ENCODE measurements at places on chromosomes 5 and 9. TPM values are rescaled to one million over a fixed set of nuclear protein-coding genes. Genes with fewer than 3 reads are reported as not detected.

ANKRD34B gene
- polyA plus RNA-seq: not detected

- no peak overlapping the region for H3K4me3 ChIP-seq
- peaks cover under 1% of the 10 kb centered on the region for H3K27me3 ChIP-seq
- no peaks in the 10 kb centered on the region for H3K4me1 ChIP-seq
- no peaks in the 10 kb centered on the region for H3K36me3 ChIP-seq
Measured at GRCh38 chr5:6872441-6873160, 159.4 kb downstream of the TENT4A start.

SLC4A9 gene
- not detected for polyA plus RNA-seq

CDC25C gene
- polyA plus RNA-seq: 0.57 TPM

DNA sequence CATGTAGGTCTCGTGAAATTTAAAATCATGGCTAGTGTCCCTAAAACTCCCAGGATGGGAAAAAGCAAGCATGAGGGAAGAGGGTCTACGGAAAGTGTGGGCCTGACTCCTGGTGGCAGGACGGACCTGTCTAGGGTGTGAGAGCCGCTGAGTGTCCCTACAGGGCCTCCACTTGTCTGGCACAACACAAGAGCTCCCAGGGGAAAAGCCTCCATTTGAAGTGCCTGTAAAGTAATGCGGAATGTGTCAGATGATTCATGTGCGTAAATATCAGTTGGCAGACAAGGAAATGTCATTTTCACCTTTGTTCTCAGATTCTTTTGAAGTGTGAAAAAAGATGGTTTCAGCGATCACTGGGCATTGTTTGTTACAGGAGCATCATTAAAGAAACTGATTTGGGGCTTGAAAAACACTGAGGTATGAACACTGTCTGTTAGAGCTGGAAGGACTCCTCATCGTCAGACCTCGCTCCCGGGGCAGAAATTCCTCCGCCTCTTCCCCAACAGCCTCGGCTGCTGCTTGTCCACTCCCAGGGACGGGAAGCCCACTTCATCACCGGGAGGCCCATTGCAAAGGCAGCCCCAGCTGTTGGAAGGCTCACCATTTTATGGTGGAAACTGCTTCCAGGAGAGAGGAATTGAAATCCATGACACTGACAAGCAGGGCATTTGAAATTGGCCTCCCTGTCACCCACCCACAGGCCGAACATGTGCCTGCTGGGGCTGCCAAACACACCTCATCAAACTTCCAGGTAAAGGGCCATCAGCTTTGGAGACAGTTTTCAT lies 240.8 kb downstream of the FSTL4 start:
- DNase-seq: no peak
- no peak overlapping the region for H3K27ac ChIP-seq

MLANA gene
- 0.27 TPM for polyA plus RNA-seq

DNA sequence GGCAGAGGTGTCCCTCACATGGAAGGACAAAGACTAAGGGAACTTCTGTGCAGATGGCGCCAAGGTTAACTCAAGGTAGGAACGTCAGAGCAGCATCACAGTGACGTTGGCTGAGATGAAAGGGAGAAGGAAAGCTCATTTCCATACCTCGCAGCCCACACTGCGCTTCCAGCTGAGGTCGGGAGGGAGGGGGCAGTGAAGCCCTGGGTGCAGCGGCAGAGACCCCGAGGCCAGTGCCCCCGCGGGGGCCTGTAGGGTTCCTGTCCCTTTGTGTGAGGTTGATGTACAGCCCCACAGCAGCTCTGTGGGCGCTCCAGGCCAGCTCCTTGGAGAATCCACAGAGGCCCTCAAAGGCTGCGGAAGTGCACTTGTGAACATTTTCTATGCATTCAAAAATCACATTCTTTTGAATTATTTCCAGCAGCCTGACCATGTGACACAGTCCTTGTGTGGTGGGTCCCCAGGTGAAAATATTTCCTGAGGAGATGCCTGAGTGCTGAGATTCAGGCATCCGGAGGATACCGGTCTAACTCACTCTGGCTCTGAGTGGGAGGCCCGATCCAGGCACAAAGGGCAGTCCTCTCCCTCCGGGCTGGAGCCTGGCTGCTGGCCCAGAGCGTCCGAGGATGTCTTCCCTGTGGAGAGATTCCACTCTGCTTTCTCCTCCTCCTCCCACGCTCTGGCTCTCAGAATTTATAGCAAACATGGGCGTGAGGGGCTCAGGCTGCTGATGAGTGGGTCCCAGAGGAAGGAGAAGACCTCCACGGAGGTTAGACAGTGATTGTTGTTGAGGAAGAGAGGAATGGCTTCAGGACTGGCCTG lies 150.7 kb downstream of the ICE1 start:
- no peak overlapping the region for H3K4me3 ChIP-seq
- H3K36me3 ChIP-seq: no peaks in the 10 kb centered on the region
- DNase-seq: no peak
- H3K4me1 ChIP-seq: no peaks in the 10 kb centered on the region
- no peak overlapping the region for H3K27ac ChIP-seq

GRCh38 chr9:7325995-7326394 lies 473.6 kb downstream of the DMAC1 start:
- peaks cover 4% of the 10 kb centered on the region for H3K36me3 ChIP-seq
- no peak overlapping the region for H3K4me3 ChIP-seq
- H3K27me3 ChIP-seq: peaks cover 3% of the 10 kb centered on the region
- no peak for DNase-seq
- no peak overlapping the region for H3K27ac ChIP-seq
- no peaks in the 10 kb centered on the region for H3K4me1 ChIP-seq

DNA sequence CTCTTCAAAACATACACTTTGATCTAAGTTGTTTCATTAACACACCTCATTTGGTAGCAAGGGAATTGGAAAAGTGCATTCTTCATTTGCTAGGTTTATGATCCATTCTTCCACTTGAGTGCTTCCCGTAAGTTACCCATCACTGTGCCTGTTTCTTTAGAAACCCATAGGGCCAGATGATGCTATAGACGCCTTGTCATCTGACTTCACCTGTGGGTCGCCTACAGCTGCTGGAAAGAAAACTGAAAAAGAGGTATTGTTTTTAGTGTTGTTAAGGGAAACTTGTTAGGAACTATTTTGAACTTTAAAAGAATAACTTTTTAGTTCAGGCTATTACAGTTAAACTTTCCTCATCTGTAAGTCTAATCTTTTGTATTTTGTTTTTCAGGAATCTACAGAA lies 66.6 kb downstream of the ERAP1 start:
- peaks cover 2% of the 10 kb centered on the region for H3K27me3 ChIP-seq
- peaks cover 38% of the 10 kb centered on the region for H3K36me3 ChIP-seq
- H3K4me3 ChIP-seq: no peak overlapping the region
- peak overlapping the region; percentile 16 for H3K27ac ChIP-seq
- DNase-seq: no peak
- H3K4me1 ChIP-seq: peaks cover 4% of the 10 kb centered on the region

DNA sequence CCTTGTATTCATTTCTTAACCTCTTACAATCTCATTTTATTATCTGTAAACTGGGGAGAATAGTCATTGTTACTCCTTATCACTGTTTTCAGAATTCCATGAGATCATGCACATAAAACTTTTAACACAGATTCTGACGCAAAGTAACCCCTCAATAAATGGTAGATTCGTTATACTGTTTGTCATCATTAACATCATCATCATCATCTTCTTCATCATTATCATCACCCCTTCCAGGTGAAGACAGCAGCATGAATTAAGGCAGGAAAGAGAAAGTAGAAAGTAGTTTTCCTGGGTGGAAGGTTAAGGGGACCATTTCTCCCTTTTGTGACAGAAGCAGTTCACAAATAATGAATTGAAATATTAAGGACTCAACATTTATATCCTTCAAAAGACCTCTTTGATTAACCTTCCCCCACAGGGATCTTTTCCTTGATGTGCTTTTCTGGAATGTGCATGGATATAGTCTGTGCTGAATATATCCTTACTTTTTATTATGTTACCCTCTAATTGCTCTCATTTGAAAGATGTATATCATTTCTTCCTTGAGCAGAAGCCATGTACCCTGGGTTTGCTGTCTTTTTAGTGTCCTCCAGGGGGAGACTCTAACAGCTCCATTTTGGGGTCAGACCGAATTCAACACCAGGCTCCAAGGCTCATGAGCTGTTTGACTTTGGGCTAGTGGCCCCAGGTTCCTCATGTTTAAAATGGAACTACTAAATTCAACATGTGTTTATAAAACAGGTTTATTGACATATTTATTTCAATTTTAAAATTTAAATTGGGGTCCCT lies 1029.9 kb upstream of the WWC1 start:
- H3K27me3 ChIP-seq: no peaks in the 10 kb centered on the region
- no peak for DNase-seq
- no peak overlapping the region for H3K4me3 ChIP-seq
- H3K36me3 ChIP-seq: no peaks in the 10 kb centered on the region

- no peak for DNase-seq
- H3K4me3 ChIP-seq: no peak overlapping the region
- no peak overlapping the region for H3K27ac ChIP-seq
- H3K27me3 ChIP-seq: no peaks in the 10 kb centered on the region
- H3K4me1 ChIP-seq: no peaks in the 10 kb centered on the region
Measured at GRCh38 chr5:80926979-80927656, 33.0 kb upstream of the RASGRF2 start.

GRCh38 chr9:136634904-136635303 lies 27.8 kb upstream of the EGFL7 start:
- no peak overlapping the region for H3K4me3 ChIP-seq
- no peak overlapping the region for H3K27ac ChIP-seq
- H3K4me1 ChIP-seq: no peaks in the 10 kb centered on the region
- H3K27me3 ChIP-seq: peaks cover 5% of the 10 kb centered on the region
- DNase-seq: no peak

SUSD1 gene
- polyA plus RNA-seq: 32.3 TPM

CCDC192 gene
- polyA plus RNA-seq: not detected

DNA sequence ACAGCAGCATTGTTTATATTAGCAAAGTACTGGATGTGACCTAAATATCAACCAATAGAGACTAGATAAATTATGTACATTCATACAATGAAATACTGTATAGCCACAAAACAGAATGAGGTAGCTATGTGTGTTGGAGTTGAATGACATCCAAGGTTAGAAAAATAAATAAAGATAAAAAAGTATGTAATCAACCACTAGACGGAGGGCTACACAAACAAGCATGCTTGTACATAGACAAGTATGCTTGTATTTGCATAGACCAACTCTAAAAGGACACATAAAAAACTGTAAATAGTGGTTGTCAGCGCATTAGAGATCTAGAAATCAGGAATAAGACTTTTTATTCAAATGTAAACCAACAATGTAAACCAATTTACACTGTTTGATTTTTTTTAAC lies 3.0 kb downstream of the FEM1C start:
- H3K4me3 ChIP-seq: peak overlapping the region; percentile 30
- no peaks in the 10 kb centered on the region for H3K27me3 ChIP-seq
- no peak overlapping the region for H3K27ac ChIP-seq
- peaks cover 75% of the 10 kb centered on the region for H3K4me1 ChIP-seq
- no peak for DNase-seq

DNA sequence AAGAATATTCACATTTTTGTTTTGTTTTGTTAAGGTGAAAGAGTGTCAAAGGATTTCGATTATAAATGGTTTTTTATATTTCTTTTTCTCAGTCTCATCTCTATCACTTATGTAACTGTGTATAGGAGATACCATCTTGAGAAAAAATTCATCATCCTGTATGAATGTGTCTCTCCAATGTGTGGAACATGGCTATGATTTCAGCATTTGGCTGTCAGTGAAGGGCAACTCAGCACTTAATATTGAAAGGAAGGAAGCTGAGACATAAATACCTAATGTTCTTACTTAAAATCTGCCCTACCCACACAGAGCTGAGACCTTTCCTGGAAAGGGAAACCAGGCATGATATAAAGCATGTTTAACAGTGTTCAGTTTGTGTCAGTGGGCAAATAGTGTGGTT lies 474.2 kb upstream of the RIOK2 start:
- DNase-seq: no peak
- H3K27me3 ChIP-seq: no peaks in the 10 kb centered on the region
- no peaks in the 10 kb centered on the region for H3K4me1 ChIP-seq
- H3K27ac ChIP-seq: no peak overlapping the region

- H3K4me1 ChIP-seq: no peaks in the 10 kb centered on the region
- no peak overlapping the region for H3K27ac ChIP-seq
- no peak for DNase-seq
- no peak overlapping the region for H3K4me3 ChIP-seq
- H3K36me3 ChIP-seq: no peaks in the 10 kb centered on the region
Measured at GRCh38 chr5:3320317-3320875, 275.2 kb upstream of the IRX1 start.

DNA sequence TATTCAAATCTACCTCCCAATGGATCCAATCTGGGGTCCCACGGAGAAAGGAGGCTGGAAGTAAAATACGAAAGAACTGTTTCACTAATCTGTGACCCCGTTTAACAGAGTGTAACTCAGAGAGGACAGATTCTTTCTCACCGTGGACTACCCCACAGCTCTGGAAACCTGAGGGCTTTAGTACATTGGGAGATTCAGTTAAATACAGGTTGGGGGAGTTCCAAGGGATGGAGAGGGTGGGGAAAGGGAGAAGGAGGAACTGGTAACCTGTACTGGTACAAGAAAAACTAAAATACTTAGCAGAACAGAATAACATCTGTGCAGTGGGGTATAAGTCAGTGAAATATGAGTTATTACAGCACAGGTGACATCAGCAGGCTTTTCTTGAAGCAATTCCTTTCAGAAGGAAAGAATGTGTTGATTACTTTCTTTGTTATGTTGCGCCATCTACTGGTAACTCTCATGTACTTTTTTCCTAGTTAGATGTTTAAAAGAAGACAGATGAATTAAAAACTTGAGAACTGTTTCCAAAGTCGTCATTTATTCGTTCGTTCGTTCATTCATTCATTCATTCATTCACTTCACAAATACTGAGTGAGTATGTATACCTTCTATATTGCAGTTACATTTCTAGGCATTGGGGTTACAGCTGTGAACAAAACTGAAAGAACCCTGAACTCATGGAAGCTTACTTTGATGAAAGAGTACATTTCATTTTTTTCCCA lies 30.0 kb upstream of the STOM start:
- DNase-seq: peak; percentile 56
- no peaks in the 10 kb centered on the region for H3K4me1 ChIP-seq
- no peaks in the 10 kb centered on the region for H3K36me3 ChIP-seq
- H3K4me3 ChIP-seq: no peak overlapping the region

NUTM2G gene
- polyA plus RNA-seq: not detected

- DNase-seq: no peak
- no peak overlapping the region for H3K4me3 ChIP-seq
- H3K27ac ChIP-seq: no peak overlapping the region
- no peaks in the 10 kb centered on the region for H3K36me3 ChIP-seq
- H3K4me1 ChIP-seq: no peaks in the 10 kb centered on the region
Measured at GRCh38 chr5:17061973-17062470, 125.9 kb upstream of the MYO10 start.

NME5 gene
- polyA plus RNA-seq: not detected

LECT2 gene
- not detected for polyA plus RNA-seq

GRM6 gene
- not detected for polyA plus RNA-seq

GRCh38 chr5:132210944-132211343 lies 16.7 kb downstream of the P4HA2 start:
- H3K27ac ChIP-seq: no peak overlapping the region
- H3K27me3 ChIP-seq: no peaks in the 10 kb centered on the region
- no peak for DNase-seq
- H3K4me1 ChIP-seq: no peaks in the 10 kb centered on the region
- no peak overlapping the region for H3K4me3 ChIP-seq

DNA sequence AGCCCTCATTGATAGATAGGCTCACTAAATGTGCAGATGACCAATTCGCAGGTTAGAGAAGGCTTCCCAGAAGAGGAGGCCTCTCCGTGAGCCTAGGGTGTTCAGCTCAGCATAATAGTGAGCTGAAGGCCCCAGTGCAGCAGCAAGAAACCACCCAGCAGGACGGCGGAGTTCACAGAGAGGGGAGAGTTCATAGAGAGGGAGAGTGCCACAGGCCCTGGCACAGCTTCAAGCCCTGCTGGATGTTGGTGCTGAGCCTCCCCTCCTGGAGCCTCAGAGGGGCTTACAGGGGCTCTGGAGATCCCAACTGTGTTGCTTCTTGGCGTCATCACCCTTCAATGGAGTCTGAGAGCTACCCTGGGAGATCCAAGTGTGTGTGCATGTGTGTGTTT lies 2.1 kb downstream of the SLC22A5 start:
- DNase-seq: no peak
- H3K27ac ChIP-seq: no peak overlapping the region
- H3K36me3 ChIP-seq: no peaks in the 10 kb centered on the region

Measured in immature natural killer cell (primary cell).